Fibroblast of villous mesenchyme (primary cell): ENCODE measurements at places on chromosomes 5 and 9. TPM values are rescaled to one million over a fixed set of nuclear protein-coding genes. Genes with fewer than 3 reads are reported as not detected.

GRCh38 chr9:129888293-129889121, 53.2 kb downstream of the USP20 start:
- no peak for DNase-seq

DNA sequence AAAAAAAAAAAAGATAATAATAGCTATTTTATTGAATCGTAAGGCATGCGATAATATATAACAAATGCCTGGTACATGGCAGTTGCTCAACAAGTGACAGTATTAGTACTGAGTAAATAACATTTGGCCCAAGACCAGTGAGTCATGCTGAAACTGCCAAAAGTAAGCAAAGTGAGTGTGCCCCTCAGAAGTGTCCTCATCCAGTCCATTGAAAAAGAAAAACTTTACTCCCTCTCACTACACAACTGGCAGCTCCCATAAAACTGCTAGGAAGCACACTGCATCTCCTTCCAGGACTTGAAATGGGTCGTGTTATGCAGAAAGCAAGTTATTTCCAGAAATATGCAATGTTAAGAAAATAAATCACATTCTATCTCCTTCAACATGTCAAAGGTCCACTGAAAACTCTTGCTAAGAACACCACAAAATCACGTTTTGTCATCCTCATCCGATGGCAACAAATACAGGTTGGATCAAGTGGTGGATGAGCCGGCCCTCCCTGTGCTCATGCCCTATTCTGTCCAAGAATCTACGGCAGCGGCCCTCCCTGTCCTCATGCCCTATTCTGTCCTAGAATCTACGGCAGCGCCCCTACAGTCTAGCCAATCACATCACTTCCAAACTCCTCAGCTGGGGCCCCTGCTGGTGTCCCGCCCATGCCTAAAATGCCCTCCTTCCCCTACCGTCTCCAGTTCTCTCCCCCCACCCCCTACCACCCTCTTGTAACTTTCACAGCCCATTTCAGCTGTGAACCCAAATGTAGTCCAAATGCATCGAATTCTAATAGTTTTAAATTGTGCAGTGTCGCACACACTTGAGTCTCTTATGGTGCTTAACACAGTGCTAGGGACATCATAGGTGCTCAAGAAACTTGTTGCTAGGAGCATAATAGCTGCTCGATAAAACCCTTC, 12.5 kb downstream of the PTCH1 start:
- peak; percentile 79 for DNase-seq

DNA sequence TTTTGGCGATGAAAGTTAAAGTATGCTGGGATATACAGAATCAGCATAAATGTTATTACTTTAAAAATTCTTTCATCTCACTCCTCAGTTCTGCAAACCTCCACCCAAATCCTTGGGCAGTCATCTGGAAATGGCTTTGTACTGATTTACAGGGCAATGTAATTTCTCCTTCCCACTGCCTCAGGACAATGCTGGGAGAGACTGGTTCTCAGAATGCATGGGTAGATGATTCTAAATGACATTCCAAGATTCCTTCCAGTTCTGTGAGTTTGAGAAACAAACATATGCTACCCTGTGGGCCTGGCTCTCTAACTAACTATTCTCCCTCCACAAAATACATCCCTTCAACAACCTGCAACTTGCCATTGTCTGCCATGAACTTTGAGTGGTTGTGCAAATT, 7.5 kb upstream of the PSAT1 start:
- DNase-seq: no peak

DNA sequence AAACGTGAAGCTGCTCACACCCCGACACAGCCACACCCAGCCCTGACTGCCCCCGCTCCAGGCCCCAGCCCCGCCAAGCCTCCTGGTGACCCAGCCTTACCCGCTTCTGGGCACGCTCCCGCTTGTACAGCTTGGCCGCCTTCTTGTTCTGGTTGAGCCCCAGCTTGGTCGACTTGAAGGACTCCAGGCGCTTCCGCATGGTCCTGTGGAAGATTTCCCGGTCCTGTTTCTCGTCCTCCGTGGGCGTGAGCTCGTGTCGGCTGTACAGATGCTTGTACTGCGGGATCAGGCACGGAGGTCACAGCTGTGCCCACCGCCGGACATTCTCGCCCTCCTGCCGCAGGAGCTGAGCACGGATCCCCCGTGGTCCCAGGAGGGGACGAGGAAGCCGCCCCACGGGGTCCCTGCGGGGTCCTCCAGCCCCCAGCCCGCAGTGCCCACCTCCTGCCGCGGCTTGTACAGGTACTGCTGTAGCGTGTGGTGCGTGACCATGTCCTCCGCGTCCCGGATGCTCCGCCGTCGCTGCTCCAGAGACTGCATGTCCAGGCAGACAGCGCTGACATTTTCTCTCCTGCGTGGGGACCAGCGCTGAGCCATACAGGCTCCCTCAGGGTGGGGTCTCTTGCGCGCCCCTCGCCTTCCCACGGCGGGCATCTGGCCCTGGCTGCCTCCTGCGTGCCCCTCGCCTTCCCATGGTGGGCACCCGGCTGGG, 33.3 kb downstream of the EXOC3 start:
- no peak for DNase-seq

GRCh38 chr5:135052511-135053145, 18.6 kb upstream of the PITX1 start:
- DNase-seq: peak; percentile 68

Gene MZB1
- total RNA-seq: under 0.01 and 0.43 TPM in 2 replicates

Gene CARD6
- 8.7 and 11.7 TPM in 2 replicates for total RNA-seq

- DNase-seq: no peak
Observed at GRCh38 chr9:110278080-110278707, 21.9 kb upstream of the TXN start.

DNA sequence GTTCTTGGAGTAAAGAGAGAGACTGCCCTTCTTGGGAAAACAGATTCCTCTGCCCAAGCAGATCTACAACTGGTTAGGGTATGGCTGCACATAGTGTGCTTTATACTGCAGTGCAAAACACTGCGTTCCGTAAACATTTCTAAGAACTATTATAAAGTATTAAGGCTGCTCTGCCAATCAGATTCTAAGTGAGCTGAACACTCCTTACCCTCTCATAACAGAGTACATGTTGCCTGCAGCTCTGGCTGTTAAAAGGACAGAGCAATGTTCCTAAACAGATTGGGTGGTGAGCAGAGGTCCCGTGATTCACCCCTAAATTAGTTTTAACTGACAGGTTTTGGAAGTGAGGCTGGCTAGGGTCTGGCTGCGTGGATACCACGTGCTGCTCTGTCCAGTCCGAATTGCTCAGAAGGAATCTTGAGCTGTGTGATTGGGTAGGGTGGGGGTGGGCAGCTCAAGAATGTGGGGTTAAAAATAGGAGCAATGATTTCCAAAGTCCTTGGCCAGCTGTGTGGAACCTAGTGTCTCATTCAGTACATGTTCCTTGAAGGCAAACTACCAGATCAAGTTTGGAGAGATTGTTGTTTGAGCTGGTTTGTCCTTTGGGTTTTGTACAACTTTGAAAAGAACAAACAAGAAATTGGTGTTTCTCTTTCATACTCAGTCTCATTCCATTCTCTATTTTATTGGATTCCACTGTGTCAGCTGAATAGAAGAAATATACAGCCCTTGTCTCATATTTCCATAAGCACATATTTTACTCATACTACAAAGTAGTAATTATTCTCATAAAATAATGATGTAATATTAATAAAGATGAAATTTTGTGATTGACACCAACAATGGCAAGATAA, 497.6 kb upstream of the CD180 start:
- peak; percentile 61 for DNase-seq

DNA sequence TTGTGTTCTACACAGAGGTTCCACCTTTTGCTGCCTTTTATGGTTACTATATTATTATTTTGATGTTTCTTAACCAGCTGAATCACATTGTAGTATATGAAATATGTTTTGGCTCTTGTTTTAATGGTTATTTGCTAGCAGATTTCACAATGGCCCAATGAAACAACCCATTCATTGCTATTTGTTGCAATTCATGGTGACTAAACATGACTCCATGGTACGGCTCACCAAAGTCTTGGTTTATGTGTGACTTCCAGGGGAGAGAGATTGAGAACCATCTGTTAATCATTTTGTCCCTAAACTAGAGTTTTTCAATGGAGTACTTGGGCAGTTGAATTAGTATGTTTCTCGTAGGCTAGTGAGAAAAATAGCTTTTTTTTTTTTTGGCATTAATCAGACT, 108.4 kb downstream of the GHR start:
- no peak for DNase-seq

DNA sequence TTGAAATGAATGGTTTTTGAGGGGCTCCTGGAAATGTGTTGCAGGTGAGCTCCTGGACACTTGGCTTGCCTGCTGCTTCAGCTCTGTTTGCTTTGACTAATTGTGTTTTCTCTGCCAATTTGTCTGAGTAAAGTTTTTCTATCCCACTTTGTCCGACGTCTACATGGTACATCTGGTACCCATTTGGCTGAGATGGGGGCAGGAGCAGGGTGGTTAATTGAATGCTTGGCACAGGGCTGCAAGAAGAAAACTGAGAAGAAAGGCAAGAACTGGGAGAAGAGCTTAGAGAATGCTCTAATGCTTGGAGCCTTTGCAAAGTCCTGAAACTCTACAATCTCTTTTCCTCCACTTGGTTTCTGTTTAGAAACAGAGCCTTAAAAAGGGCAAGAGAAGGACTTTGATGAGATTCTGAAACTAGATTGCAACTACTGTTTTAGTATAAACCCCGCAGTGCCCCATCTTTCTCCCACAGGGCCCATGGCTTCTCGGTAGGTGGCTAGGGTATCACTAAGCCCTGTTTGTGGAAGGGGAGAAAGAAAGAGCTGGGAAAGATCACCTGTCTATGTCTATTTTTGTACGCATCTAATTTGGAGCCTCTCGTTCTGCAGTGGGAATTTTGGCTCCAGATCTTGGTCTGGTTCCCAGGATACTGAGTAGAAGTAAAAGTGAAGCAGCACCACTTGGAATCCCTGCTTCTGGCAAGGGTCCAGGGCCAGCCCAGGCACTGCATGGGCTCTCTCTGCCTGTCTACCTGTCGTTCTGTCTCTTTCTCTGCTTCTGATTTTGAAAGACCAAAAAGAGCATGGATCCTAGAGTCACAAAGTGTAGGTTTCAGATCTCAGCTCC, 214.4 kb downstream of the SEMA6A start:
- DNase-seq: no peak

- no peak for DNase-seq
Observed at GRCh38 chr9:93036887-93037475, 21.5 kb upstream of the SUSD3 start.

Gene GMCL2
- not detected in 2 replicates for total RNA-seq

Gene MEGF10
- total RNA-seq: 0.97 and 1.3 TPM in 2 replicates

DNA sequence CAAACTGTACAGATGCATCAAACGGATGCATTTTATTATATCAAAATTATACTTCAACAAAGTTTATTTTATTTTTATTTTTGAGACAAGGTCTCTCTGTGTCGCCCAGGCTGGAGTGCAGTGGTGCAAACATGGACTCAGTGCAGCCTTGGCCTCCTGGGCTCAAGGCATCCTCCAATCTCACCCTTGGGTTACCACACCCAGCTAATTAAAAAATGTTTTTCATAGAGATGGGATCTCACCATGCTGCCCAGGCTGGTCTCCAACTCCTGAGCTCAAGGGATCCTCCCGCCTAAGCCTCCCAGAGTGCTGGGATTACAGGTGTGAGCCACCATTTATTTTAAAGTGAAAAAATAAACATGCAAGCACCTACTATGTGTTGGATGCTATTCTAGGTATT, 40.1 kb upstream of the STXBP1 start:
- DNase-seq: no peak

DNA sequence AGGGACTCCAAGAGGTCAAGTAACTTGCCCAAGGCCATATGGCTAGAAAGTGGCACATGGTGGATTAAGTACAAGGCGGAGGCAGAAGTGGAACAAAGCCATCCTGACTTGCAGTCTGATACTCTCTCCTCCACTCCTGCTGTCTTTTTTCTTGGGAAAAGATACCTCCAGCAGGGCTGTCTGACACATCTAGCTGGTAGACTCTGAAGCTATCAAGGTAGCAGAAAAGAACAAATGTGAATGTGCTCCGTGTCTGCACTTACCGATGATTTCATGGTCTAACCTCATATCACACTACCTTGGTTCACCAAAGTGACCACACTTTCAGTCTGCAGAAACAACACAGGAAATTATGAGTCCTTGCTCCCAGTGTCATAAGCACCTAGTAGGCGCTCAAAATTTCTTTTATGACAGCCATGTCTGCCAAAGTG, 284.8 kb downstream of the CRB2 start:
- no peak for DNase-seq

Gene HAVCR1
- not detected in 2 replicates for total RNA-seq

Gene PPP1R2B
- total RNA-seq: under 0.01 TPM in 2 replicates

DNA sequence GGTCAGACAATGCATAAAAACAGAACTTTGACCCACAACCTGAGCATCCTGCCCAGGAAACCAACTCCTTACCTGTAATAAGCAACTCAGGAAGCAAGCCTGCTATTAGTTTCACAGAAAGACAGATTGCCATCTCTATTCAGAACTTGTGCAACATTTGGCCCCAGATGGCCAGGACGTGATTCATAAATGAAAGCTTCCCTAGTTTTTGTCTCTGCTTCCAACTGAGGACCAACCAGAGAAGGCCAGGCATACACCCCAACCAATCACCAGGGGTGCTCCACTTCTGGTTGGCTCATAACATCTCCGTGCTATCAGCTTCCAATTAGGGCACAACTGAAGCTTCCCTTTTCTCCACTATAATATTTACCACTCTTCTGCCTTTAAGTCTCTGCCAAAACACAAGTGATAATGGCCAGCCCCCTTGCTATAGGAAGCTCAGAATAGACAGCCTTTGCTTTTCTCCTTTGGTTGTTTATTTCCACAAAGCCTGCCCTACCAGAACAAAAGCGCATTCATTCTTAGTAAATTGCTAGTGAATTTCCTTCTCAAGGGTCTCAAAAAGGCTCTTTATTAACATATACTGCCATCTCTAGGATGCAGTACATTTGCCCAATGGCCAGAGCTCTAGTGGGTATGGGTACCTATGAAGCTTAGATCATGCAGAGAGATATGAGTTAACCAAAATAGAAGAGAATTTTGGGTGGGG, 289.7 kb upstream of the DAP start:
- peak; percentile 4 for DNase-seq

DNA sequence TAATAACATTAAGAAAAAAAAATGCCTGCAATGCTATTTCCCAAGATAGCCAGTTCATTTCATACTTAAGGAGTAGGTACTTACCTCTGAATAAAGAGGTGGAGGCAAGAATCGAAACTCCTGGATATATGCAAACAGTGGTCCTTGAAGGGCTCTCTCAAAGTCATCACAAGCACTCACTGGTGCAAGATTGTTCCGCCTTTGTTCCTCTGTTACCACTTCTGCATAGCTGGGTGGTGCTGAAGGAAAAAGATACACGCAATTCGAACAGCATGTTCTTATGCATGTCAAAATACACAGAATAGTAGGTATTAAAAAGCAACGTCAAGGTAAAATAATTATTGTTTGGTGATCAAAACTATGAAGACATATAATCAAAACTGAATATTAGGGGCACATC, 9.5 kb downstream of the ARRDC3 start:
- DNase-seq: no peak

DNA sequence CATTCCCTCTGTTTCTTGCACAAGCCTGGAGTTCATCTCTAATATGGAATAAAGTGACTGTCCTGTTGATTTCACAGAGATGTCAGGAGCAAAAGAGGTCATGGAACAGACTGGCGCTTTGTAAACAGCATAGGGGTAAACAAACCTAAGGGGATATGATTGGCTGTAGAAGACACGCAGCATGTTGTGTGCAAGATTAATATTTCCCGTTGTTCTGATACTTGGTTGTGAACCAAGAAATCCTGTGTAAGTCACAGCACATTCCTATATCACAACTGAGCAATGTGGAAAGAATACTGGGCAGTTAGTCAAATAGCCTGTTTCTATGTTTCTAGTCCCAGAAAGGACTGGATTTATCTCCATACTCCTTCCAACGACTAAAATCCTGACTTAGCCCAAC, 3.2 kb downstream of the ADAMTS12 start:
- DNase-seq: peak; percentile 59
